ENCODE measurements at places on chromosomes 6 and 20. TPM values are rescaled to one million over a fixed set of nuclear protein-coding genes. Genes with fewer than 3 reads are reported as not detected.
A peak's percentile ranks its signal among the peaks of the same experiment; 100 is the strongest.

DNA sequence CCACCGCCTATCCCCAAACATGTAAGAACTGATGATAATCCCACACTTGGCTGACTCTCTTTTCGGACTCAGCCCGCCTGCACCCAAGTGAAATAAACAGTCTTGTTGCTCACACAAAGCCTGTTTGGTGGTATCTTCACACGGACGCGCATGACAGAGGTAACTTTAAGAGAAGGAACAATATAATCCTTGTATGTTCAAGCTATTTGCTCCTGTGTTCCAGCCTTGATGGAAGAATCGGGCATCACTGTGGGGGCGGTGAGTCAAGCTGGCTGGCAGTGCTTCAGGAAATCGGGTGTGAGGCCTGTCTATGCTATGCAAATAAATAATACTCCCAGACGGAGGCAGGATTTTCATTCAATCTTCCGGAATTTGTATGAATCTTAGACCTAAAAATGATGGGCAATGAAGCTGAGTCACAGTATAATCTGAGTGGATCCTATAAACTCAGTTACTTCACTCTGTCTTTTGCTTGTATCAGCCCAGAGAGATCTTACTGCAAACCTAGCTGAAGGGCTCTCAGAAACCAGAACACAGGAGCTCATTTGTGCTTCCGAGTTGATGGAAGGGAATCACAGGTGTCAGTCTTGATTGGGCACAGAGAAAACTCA lies 45.2 kb upstream of the NT5E start:
- DNase-seq: no peak

DNA sequence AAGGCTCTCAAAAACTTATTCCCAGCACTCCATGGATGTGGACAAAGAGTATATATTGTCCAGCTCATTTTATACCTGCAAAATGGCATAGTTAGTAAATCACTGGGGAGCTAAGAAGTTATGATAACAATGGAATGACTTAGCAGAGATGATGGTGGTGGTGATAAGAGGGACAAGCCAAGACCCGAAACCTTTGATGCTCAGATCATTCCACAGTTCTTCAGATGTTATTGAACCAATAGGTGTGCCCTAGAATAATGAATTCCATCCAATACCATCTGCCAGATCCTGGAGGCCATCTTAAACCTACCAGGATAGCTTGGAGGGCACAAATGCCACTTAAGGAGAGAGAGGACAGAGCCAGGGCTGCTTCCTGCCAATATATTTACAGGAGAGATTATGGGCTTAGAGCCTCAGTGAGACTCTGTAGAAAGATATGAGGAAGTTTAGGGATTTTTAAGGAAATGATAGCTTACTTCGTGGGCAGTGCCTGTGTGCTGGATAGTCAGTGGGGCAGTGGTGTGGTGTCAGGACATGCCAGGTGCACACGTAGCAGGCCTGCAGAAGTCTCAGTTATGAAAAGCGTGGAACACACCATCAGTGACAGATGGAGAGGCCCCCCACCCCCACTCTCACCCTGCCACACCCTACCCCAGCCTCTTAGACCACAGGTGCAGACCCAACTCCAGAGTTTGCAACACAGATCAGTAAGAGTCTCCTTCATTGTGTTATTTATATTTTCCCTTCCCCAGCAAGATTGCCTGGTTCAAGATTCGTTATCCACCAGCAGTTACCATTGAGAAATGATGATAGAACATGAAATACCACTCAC lies 209.7 kb upstream of the SUPT3H start:
- no peak for DNase-seq

DNA sequence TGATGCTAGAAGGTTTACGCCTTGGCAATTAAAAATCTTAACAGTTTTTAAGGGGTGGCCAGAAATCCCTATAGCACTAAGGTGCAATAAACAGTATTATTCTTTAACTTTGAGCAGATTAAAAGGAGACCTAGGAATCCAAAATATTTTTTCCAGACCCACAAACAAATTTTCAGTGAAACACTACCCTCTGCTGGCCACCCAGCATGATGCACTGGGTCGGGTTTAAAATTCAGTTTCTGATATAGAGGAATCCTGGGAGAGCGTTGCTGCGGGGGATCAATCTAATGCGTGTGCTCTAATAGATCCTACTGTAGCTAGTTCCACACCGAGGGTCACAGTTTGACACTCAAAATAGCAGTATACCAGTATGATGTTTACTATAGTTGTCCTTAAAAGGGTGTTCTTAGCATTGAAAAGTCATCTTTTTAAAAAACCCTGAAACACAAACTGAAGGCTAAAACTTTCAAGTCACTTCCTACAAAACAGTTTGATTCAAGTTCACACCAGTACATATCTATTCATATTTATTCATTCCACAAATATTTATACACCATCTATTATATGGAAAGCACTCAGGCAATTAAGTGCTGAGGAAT lies 10.2 kb downstream of the UBE3D start:
- no peak for DNase-seq

GRCh38 chr6:109485266-109485935 lies 2.4 kb upstream of the ZBTB24 start:
- DNase-seq: no peak

GRCh38 chr6:108118810-108119768 lies 44.5 kb upstream of the OSTM1 start:
- no peak for DNase-seq

DNA sequence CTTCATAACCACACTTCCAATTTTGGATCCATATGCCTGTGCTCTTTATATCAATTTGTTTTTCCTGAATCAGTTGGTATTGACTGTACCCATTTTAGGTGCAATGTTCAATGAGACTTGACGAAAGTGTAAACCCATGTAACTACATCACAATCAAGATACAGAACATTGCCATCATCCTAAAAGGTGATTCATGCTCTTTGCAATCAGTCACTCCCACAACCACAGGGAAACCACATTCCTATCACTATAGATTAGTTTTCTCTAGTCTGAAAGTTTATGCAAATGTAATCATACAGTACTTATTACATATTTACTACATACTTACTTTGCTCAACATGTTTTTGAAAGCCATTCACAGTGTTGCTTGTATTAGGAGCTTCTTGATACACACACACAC lies 167.4 kb downstream of the ADGRG6 start:
- no peak for DNase-seq

GRCh38 chr6:55937261-55937947 lies 62.0 kb upstream of the BMP5 start:
- no peak for DNase-seq

GRCh38 chr20:58908221-58908620 lies 55.7 kb downstream of the GNAS start:
- no peak for DNase-seq

DNA sequence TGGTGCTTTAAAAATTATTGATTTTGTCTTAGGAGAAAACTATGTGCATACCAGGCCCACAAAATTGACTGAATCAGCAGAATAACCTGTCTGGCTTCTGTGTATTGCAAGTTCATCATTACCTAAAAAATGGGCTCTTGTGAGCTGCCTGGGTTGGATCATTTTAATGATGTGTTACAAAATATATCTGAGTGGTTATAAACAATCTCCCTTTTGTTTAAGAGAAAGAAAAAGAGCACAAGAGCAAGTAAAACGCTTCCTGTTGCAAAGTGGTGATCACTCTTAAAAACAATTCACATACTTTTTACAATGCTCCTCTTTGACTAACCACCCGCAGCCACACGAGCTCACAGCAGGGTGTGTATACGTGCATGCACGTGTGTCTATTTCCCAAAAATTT lies 335.1 kb downstream of the HDGFL1 start:
- DNase-seq: no peak

GRCh38 chr20:19074356-19074755 lies 138.1 kb upstream of the SLC24A3 start:
- no peak for DNase-seq

GRCh38 chr6:122405417-122405816 lies 6.0 kb downstream of the HSF2 start:
- no peak for DNase-seq

DNA sequence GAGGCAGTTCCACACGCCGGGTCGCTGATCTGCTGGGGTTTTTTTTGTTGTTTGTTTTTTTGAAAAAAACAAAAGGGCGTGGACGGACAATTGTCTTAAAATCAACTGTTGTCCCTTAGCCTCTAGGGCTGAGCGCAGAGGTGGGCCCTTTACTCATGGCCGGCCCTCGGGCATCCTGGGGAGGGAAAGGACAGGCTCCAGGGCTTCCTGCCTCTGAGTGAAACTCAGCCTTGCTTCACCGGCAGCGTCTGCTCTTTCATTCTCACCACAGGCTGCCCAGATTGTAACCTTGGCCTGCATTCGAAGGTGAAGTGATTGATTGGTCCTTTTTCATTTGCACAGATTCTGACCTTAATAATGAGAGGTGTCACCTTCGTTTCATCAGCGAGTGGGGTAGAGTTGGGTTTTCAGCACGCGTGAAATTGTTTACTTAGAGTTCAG lies 797 bp downstream of the SMIM13 start:
- DNase-seq: peak; percentile 53

GRCh38 chr6:158812611-158813010 lies 6.6 kb downstream of the EZR start:
- DNase-seq: no peak

DNA sequence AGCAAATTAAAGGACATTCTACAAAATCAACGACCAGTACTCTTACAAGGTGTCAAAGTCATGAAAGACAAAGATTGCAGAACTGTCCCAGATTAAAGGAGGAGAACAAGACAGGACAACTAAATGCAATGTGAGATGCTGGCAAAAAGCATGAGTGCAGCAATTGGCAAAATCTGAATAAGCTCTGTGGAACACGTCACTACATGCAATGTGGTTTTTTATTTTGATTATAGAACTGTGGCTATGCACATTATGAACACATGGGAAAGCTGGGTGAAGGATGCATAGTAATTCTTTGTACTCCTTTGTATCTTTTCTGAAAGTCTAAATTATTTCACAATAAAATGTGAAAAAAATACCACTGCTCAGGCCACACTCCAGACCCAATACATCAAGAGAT lies 509.4 kb downstream of the KIF16B start:
- no peak for DNase-seq

GRCh38 chr6:25175196-25175595 lies 104.0 kb upstream of the CARMIL1 start:
- DNase-seq: no peak

DNA sequence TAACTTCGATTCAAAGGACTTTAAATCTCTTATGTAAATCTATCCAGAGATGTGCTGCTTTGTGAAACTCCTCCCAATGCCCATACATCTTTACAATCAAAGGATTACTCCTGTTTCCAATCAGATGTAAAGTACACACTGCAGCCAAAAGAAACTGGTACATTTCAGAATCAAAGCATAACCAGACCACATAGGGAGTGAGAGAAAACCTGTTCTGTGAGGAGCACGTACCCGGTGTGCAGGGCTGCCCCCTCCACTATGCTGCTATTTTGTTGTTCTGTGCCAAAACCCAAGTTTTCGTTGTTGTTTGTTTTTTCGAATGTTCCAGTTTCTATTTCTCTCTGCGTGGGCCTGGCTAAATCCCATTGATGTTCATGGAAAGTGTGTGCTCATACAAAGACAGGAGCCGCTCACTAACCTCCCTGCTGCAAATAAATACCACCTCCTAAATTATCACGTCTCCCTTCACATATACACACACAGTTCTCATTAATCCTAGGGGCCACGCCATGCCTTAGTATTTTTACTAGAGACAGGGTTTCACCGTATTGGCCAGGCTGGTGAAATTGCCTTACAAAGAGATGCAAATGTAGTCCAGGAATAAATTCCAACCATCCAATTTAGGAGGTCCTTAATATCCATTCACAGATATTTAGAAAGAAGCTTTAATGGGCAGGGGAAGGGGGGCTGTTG lies 52.9 kb downstream of the ATP9A start:
- DNase-seq: no peak

The KCNK17 gene
- not detected for total RNA-seq

The RNF5 gene
- 94.1 TPM for total RNA-seq

The B3GAT2 gene
- total RNA-seq: 0.07 TPM

The GSTA2 gene
- total RNA-seq: not detected

The SLC16A10 gene
- total RNA-seq: 20.8 TPM

The NKAIN4 gene
- not detected for total RNA-seq
